ENCODE measurements at places on chromosomes 13 and 19. TPM values are rescaled to one million over a fixed set of nuclear protein-coding genes. Genes with fewer than 3 reads are reported as not detected.

GPR18 gene
- total RNA-seq = 16.7 TPM

DDX39A gene
- 159 TPM for total RNA-seq

ATP12A gene
- total RNA-seq = not detected

CACTIN gene
- total RNA-seq = 59.0 TPM

COL4A2 gene
- total RNA-seq = not detected

ZNF653 gene
- total RNA-seq = 22.2 TPM

C13orf46 gene
- total RNA-seq = 33.9 TPM

SMG9 gene
- total RNA-seq = 64.3 TPM

CEACAM7 gene
- not detected for total RNA-seq

ZNF665 gene
- 2.5 TPM for total RNA-seq

PSG2 gene
- not detected for total RNA-seq

KANK3 gene
- total RNA-seq = 5.5 TPM

- no peak overlapping the region for H3K4me3 ChIP-seq
- no peaks in the 10 kb centered on the region for H3K27me3 ChIP-seq
- H3K27ac ChIP-seq = no peak overlapping the region
These were observed 55.4 kb downstream of the SACS start for GRCh38 chr13:23377983-23378632.

GRCh38 chr13:109998684-109999533 is 212.5 kb upstream of the IRS2 start:
- no peak overlapping the region for H3K27ac ChIP-seq
- no peak overlapping the region for H3K4me3 ChIP-seq
- H3K36me3 ChIP-seq = no peaks in the 10 kb centered on the region
- no peak for DNase-seq

GRCh38 chr13:20157151-20157796 is 3.6 kb downstream of the GJA3 start:
- no peak overlapping the region for H3K27ac ChIP-seq
- peaks cover 18% of the 10 kb centered on the region for H3K4me1 ChIP-seq
- H3K36me3 ChIP-seq = no peaks in the 10 kb centered on the region

GRCh38 chr19:18896421-18896841 is 473 bp upstream of the CERS1 start:
- no peak for DNase-seq
- no peak overlapping the region for H3K27ac ChIP-seq
- H3K4me1 ChIP-seq = peaks cover 14% of the 10 kb centered on the region
- H3K4me3 ChIP-seq = no peak overlapping the region
- H3K36me3 ChIP-seq = peaks cover 12% of the 10 kb centered on the region

DNA sequence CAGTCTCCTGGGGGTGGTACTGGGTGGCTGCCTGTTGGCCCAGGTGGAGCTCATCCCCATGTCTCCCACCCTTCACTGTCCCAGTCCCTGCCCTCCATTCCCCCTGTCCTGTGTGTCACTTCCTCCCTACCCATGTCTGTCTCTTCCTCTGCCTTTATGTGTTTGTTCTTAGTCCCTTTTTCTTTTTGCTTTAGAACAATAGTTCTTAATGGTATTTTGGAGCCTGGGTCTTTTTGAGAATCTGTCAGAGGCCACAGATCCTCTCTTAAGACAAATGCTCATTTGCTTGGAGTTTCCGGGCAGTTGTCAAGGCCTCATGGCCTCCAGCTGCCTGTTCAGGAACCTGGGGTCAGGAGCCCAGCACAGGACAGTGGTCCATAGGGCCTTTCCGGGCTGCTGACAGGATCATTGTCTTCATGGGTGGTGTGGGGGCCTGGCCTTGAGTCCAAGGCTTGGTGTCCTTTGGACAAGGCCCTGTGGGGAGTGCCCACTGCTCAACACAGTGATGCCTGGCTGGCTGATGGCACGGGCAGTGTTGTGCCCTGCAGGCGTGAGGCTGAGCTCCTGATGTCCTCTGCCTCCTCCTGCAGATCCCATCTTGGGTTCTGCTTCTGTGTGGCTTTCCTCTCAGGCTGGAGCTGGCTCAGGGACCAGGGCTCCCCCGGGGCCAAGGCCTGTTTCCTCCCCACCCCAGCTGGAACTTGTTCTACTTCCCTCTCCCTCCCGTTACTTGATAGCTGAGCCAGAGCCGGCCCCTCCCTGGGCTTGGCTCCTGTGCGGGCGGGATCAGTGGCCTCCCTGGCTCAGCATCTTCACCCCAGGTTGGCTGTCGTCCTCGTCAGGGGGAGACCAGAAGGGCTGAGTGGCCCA is 3.5 kb downstream of the EGLN2 start:
- H3K4me1 ChIP-seq = peaks cover 88% of the 10 kb centered on the region
- H3K27ac ChIP-seq = peak overlapping the region; percentile 85
- H3K4me3 ChIP-seq = peak overlapping the region; percentile 64
- H3K27me3 ChIP-seq = no peaks in the 10 kb centered on the region
- peaks cover 11% of the 10 kb centered on the region for H3K36me3 ChIP-seq
- no peak for DNase-seq

GRCh38 chr19:31041461-31041860 is 307.8 kb downstream of the TSHZ3 start:
- H3K36me3 ChIP-seq = no peaks in the 10 kb centered on the region
- no peak for DNase-seq
- H3K4me1 ChIP-seq = no peaks in the 10 kb centered on the region
- no peak overlapping the region for H3K4me3 ChIP-seq
- no peaks in the 10 kb centered on the region for H3K27me3 ChIP-seq

DNA sequence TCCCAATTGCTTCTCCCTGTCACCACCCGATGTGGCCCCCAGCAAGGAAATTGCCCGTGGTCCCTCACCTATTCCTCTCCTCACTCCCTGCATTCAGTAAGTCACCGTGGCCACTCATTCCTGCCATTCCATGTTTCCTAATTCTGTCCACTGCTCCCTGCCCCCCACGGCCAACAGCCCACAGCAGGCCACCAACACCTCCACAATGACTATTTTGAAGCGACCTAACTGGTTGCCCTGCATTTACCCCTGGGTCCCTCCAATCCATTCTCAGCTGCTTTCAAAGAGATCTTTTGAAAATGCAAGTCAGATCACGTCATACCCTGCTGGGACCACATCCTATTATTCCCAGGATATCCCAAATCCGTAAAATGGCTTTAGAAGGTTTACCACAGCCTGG is 210.4 kb downstream of the DCLK1 start:
- no peaks in the 10 kb centered on the region for H3K4me1 ChIP-seq
- no peak for DNase-seq
- no peaks in the 10 kb centered on the region for H3K27me3 ChIP-seq
- H3K27ac ChIP-seq = no peak overlapping the region

DNA sequence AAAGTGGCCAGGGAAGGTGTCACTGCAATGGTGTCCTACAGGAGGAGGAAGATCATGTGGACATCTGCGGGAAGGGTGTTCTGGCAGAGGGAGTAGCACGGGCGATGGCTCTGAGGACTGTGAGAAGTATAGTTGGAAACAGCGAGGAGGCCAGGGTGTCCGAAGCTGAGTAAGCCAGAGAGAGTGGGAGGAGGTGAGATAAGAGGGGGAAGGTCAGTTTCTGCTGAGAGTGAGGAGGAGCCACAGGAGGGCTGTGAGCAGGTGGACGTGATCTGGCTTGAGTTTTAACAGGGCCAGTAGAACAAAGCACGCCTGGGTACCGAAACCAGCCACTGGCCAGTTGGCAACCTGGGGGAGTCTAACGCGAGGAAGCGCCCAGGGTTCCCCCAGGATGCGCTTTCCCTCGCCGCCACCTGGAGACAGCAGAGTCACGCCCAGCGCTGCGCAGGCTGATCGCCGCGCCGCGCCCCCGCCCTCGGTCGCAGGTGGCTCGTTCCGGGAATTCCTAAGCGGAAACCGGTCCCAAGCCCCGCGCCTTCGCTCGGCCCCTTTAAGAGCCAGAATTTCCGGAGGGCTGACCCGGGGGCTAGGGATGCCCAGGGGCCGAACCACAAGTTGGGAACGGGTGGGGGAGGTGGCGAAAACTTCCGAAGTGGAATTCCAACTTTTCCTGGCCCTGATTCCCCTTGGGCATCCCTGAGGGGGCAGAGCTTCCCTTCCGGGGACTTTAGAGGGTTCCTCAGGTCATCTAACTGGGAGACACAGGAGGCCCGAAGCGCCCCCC is 1.1 kb upstream of the LSR start:
- H3K27me3 ChIP-seq = peaks cover 2% of the 10 kb centered on the region
- H3K36me3 ChIP-seq = no peaks in the 10 kb centered on the region
- peaks cover 31% of the 10 kb centered on the region for H3K4me1 ChIP-seq

- H3K4me1 ChIP-seq = no peaks in the 10 kb centered on the region
- no peak overlapping the region for H3K4me3 ChIP-seq
- H3K27me3 ChIP-seq = no peaks in the 10 kb centered on the region
- no peaks in the 10 kb centered on the region for H3K36me3 ChIP-seq
These were observed 862.6 kb downstream of the EFNB2 start for GRCh38 chr13:105672881-105673280.

- no peaks in the 10 kb centered on the region for H3K4me1 ChIP-seq
- peaks cover 4% of the 10 kb centered on the region for H3K27me3 ChIP-seq
- H3K27ac ChIP-seq = no peak overlapping the region
- H3K36me3 ChIP-seq = no peaks in the 10 kb centered on the region
- no peak for DNase-seq
- no peak overlapping the region for H3K4me3 ChIP-seq
These were observed 752 bp upstream of the HAS1 start for GRCh38 chr19:51724543-51724942.

DNA sequence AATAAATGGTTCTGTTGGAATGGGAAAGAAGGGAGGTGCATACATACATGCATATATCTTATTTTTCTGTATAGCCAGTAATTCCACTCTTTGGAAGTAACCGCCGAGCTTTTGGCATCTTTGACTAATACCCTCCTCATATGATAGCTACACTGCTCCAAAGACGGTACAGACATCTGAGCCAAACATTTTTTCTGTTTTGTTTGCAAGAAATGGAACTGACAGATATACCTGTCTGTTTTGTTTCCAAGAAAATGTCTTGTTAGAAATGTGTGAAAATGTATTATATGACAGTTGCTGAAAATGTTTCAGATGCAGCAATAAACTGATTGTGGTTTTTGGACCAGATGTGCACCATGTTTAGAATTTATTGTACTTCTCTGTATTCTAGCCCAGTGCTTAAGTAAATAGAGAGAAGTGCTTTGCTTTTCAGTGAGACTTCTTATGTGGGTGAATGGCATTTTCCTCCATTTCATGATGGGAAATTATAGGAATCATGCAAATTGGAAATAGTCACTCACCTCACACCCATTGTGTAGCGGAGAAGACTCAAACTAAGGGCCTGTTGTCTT is 396.9 kb downstream of the KCNRG start:
- no peaks in the 10 kb centered on the region for H3K36me3 ChIP-seq
- DNase-seq = no peak
- peaks cover 6% of the 10 kb centered on the region for H3K4me1 ChIP-seq
- H3K27ac ChIP-seq = no peak overlapping the region

GRCh38 chr19:33712268-33712667 is 84.4 kb upstream of the KCTD15 start:
- H3K4me3 ChIP-seq = no peak overlapping the region
- no peak for DNase-seq
- H3K27me3 ChIP-seq = no peaks in the 10 kb centered on the region

GRCh38 chr13:98286799-98287198 is 109.7 kb upstream of the RNF113B start:
- DNase-seq = no peak
- no peaks in the 10 kb centered on the region for H3K4me1 ChIP-seq
- no peak overlapping the region for H3K4me3 ChIP-seq
- H3K36me3 ChIP-seq = no peaks in the 10 kb centered on the region

DNA sequence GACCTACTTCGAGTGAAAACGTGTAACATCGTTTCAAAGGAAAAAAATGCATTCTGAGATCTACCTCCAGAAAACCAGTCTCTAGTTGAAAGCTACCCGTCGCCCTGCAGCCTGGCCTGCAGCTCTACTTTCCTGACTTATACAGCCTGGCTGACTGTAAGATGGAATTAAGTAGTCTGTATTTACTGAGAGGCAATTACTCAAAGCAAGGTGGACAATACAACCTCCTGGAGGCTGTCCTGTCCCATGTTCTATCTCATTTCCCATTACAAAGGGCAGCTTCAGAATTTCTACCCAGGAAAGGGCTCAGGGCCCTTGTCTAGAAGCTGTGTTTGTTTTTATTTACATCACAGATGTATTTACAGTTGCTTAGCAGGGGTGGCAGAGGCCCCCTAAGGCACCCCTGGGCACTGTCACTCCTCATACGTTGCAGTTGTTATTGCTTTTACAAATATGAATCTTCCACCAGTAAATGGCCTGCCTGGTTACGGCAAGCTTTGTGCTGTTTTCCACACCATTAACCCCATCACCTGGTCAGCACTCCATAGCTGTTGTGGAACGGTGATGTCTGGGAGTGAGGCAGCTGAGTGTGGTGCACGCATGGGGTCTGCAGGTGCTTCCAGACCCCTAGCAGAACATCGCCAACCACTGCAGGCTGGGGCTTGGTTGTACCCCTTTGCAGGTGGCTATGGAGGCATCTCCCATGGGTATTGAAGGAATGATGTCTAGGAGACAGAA is 46.3 kb upstream of the MTIF3 start:
- H3K27ac ChIP-seq = no peak overlapping the region
- no peaks in the 10 kb centered on the region for H3K27me3 ChIP-seq
- no peaks in the 10 kb centered on the region for H3K36me3 ChIP-seq
- H3K4me1 ChIP-seq = no peaks in the 10 kb centered on the region
- no peak overlapping the region for H3K4me3 ChIP-seq
